ENCODE measurements at places on chromosomes 2 and 18.

DNA sequence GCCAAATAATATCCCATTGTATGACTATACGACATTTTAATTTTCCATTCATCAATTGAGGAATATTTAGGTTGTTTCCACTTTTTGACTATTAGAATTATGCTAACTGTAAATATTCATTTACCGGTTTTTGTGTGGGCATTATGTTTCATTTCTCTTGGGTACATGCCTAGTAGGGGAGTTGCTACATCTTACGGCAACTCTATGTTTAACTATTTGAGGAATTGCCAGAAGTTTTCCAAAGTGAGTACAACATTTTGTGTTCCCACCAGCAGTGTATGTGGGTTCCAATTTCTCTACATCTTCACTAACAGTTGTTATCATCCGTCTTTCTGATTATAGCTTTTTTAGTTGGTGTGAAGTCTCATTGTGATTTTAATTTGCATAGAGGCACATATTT, 1.6 kb upstream of the KDSR start:
- no peak for DNase-seq

- DNase-seq: no peak
Measured at GRCh38 chr18:59455728-59456276, 96.7 kb upstream of the LMAN1 start.

DNA sequence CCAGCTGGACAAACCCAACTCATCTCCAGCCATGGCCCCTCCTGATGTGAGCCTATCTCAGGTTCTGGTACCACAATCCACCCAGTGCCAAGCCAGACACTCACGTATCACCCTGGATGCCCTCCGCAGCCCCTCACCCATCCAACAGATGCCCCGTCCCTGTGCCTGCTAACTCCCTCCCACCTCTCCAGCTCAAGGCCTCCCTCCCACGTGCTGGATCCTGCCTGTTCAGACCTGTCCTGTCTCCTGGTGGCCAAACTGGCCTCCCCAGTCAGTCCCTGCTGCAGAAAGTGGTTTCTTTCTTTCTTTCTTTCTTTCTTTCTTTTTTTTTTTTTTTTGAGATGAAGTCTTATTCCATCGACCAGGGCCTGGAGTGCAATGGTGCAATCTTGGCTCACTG, 86.2 kb downstream of the RRM2 start:
- DNase-seq: no peak

- no peak for DNase-seq
Measured at GRCh38 chr2:225636558-225636957, 237.0 kb downstream of the NYAP2 start.

GRCh38 chr2:232236200-232236599, 142.4 kb upstream of the ALPP start:
- DNase-seq: no peak

DNA sequence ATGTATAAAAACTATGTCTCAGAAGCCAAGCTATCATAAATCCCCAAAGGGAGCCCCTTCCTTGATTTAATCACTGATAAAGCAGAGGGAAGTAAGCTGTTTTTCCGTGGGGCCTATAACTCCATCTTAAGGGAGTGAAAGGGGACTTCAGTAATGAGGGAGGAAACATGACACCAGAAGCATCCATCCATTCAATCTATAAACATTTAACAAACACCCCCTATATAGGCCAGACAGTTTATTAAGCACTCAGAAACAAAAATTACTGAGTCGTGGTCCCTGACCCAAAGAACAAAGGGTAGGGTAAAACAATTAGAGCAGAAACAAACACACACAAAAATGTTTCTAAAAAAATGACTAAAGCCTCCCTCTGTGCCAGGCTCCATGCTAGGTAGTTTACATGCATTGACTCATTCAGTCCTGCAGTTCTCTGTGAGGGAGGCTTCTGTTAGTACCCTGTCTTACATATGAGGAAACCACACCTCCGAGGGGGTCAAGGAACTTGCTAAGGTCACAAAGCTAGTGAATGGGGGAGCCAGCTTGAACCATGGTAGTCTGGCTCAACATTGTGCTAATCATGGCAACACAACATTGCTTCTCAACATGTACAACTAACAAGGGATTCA, 472.1 kb downstream of the CDH2 start:
- no peak for DNase-seq

- no peak for DNase-seq
Measured at GRCh38 chr2:236862961-236863728, 222.5 kb upstream of the COPS8 start.

GRCh38 chr2:155980941-155981560, 351.5 kb downstream of the NR4A2 start:
- DNase-seq: no peak

DNA sequence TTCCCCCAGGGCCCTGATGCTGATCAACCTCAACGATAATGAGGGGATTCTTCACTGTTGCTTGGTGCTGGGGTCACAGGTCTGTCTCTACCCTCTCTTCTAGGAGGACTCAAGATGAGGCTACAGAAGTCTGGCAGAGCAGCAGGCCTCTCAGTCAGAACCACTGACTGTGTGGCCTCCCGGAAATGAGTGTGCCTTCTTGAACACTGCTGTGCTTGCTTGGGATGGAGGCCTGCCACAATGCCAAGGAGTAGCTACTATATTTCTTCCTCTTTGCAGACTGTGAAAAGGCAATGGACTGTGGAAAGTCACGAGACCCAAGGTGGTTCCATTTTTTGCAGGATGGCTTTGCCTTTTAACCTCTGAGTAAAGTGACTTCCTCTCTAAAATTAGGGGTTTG, 5.8 kb upstream of the HOXD1 start:
- no peak for DNase-seq

DNA sequence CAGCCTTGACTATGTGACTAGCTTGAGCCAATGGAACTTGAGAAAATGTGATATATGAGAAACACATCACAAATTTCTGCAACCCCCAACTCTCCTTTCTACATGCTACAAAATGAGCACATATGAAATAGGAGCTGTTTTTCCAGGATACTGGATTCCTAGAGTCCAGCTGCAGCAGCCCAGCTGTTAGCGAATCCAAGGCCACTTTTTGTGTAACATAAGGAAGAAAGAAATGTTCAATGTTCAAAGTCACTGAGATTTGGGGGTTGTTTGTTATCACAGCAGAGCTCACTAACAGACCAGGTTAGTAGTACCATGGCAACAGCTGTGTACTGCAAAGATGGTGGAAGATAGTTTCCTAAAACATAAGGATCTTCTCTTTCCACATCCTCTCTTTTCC, 12.6 kb upstream of the COL6A3 start:
- no peak for DNase-seq

DNA sequence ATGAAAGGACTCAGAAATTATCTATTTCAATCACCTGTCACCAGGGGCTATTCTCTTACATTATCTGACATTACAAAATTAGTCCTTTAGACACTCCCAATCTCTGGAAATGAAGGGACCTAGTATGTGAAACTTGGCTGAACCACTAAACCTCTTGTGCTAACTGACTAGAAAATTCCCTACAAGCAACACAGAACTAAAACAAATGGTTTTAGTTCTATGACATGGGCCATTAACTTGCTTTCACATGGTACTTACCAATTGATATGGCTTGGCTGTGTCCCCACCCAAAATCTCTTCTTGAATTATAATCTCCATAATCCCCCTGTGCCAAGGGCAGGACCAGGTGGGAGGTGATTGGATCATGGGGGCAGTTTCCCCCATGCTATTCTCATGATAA, 16.6 kb downstream of the SERPINE2 start:
- no peak for DNase-seq

DNA sequence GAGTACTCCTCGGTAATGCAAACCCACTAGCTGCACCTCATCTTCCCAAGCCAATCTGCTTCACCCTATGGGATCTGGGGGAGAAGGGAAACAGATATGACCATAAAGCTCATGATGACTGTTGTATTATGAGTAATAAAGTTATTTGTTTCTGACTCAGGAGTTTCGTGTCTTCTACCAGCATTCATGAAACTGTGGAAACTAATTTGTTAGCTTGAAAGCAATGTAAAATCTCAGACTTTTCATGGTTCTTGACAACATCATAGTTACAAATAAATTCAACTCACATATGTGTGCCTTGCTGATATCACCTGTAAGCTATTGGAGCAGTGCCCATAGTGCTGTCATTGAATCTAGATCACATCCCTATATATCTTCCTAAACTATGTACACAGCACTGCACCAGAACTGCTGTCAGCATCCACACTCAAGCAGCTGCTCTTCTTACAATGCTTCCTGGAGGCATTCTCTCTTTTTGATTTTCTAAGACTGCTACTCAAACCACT, 135.6 kb upstream of the KYNU start:
- DNase-seq: no peak

DNA sequence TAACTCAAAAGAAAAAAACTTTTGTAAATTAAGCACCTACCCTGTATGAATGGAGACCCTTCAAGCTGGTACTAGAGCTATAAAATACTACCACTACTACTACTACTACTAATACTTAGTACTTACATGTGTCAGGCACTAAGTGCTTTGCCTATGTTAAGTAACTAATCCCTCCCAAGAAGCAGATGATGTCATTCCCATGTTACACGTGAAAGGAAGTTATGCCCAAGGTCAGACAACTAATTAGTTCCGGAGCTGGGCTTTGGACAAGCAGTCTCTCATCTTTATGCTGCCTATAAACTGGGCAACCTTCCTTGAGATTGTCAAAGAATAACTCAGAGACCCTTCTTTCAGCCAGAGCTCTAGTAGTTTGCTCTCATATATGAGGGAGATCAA, 13.9 kb upstream of the ATP6V1B1 start:
- DNase-seq: no peak

DNA sequence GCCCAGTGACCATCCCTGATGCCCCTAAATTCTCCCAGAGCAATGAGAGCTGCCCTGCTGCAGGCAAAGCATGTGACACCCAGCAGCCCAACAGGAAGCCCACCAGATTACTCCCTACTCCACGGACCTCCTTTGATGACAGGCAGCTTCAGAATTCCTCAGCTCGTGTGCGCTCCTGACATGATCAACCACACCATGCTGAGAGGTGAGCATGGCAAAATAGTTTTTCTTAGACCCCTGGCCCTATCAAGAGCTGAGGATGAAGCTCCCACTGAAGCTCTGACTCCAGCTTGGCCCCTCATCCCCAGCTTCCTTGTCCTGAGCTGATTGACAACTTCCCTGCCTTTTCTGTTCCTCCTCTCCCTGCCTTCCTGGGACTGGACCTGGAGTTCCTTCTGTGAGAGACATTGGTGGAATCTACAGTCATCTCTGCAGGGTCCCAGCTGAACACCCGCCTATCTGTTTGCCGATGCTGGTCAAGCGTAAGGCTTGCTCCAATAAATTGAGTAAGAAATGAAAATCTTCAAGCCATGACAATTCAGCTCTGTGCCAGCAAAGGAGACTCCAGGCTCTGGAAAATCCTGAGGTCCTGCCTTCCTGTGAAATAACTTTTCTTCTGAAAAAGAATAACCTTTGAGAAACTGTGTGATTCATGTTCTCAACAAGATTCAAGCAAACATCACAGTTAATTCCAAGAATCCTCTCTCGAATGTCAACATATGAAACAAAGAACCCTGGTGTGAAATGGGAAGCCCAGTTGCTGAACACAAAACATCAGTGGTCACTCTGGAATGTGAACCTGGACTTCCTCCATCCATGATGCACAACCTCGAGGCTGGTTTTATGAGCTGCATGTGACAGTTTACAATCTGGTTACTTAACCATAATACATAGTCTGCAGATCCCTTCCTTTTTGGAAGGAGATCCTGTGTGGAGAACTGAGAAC, 201.1 kb downstream of the SPP2 start:
- no peak for DNase-seq

- no peak for DNase-seq
Measured at GRCh38 chr2:10454505-10454904, 6.4 kb upstream of the ODC1 start.

GRCh38 chr2:218727502-218728165, 17.0 kb downstream of the TTLL4 start:
- DNase-seq: no peak

- no peak for DNase-seq
Measured at GRCh38 chr2:727071-727470, 49.9 kb upstream of the TMEM18 start.

DNA sequence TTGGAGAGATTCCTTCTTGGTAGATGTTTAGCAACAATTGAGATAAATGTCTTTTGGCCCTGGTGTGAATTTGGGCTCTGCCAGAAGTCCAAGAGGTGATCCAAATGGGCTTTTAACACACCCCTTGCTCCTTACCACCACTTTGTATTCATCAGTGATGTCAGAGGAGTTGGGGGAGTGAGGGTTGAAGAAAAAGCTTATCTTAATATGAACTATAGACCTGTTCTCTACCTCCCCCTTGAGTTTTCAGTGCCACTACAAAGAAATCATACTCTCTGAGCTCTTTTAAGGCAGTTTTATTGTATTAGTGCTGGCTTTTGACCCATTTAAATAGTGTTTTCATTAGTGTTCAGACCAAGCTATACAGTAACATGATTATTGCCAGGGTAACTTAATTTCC, 229.1 kb downstream of the PHLPP1 start:
- DNase-seq: no peak

DNA sequence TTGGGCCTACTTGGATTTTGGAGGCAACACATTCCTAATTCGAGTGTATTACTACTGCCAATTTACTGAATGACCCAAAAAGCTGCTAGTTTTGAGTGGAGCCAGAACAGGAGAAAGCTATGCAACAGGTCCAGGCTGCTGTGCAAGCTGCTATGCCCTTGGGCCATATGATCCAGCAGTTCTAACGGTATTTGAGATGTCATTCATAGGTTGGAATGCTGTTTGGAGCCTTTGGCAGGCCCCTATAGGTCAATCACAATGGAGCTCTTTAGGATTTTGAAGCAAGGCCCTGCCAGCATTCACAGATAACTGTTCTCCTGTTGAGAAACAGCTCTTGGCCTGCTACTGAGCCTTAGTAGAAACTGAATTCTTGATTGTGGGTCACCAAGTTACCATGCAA, 368.7 kb downstream of the CDH19 start:
- no peak for DNase-seq

DNA sequence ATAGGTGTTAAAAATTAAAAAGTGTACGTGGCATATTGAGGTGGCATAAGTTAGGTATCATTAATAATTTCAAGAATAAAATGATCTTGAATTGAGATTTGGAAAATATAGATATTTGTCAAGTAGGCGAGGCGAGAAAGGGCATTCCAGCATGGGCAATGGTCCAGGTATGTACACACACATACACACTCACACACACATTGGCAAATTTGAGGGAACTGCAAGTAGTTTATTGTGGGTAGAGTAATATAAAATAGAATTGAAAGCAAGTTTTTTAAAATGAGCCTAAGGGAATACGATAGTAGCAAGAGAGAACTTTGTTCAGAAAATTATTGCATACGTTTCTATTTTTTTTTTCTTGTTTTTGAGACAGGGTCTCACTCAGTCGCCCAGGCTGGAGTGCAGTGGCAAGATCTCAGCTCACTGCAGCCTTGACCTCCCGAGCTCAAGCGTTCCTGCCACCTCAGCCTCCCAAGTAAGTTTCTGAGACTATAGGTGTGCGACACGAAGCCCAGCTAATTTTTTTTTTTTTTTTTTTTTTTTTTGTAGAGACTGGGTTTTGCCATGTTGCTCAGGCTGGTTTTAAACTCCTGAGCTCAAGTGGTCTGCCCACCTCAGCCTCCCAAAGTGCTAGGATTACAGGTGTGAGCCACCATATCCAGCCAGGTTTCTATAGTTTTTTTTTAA, 96.7 kb upstream of the SLC39A10 start:
- DNase-seq: no peak
